Trophoblast cell (in vitro differentiated cells and primary cell): ENCODE measurements at places on chromosomes 16 and 17.

GRCh38 chr17:17372856-17373520 is 69.8 kb downstream of the NT5M start:
- DNase-seq, result no peak

DNA sequence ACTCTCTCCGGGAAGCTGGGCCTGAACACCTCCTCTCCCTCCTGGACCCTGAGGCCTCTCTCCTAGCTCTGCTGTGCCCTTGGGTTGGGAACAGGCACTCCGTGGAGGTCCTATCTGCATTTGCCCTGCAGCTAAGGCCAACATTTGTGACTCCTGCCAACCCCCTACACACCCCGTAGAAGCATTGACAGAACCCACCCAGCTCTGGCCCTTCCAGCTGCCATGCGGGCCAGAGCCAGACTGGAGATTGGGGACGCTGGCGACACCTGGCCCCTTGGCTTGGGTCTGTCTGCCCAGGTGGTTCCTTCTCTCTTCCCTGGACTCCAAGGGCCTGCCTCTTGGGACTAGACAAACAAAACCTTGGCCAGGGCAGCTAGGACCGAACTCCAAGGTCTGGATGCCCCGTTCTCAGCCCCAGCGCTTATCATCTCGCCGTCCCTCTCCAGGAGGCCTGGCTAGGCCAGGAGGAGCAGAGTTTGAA is 644 bp upstream of the RHBDF2 start:
- DNase-seq, result no peak

DNA sequence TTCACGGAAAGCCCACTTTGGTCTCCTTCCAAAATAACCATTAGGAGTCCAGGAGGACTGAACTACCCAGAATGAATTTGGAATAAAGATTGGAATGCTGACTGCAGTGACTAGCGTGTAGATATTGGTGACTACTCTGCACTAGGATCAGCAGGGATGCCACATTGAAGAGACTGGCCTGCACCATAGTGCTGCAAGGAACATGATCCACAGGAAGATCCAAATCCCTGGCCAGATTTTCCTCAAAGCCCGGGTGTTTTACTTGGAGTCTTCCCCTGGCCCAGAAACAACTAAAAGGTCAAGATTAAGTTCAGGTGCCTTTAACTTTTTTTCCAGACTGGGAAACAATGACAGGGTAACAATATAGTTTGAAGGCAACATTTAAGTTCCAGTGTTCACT is 870.4 kb downstream of the CDH8 start:
- DNase-seq, result no peak

DNA sequence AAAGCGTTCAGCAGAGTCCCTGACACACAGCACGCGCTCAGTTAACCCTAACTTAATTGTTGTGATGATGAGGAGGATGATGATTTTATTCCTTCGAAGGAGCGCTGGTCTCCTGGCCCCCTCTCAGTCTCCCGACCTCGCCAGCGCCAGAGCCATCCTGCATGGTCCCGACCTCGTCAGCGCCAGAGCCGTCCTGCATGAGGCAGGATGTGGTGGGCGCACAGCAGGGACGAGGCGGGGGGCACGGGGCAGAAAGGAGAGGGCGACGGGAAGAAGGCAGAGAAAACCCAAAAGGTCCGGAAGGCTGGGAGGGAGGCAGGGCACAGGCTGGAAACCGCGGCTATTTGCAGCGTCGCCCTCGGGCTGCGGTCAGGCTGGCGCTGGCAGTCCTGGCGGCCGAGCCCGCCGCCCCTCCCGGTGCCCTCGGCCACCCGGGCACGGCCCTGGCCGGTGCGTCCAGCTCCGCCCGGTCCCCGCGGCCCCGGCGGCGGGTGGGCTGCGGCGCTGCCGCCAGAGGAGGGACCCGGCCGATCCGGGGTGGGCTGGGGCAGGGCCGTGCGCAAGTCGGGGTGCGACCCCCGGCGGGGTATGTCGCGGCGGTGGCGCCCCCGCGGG is 3.0 kb upstream of the TAC4 start:
- peak; percentile 19 for DNase-seq

DNA sequence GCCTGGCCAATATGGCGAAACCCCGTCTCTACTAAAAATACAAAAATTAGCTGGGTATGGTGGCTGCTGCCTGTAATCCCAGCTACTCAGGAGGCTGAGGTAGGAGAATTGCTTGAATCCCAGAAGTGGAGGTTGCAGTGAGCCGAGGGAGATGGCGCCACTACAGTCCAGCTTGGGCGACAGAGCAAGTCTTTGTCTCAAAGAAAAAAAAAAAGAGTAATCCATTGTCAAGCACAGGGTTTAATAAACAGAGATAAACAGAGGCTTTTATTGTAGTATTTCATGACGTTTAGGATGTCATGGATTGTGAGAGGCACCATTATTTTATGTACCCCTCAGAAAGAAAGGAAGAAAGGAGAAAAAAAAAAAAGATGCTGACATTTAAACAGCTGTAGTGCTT is 75.2 kb upstream of the RNU2-1 start:
- DNase-seq, result no peak

- no peak for DNase-seq
Observed at GRCh38 chr16:55482056-55482455, 3.1 kb downstream of the MMP2 start.
